ENCODE measurements at places on chromosomes 4 and X.

- DNase-seq = no peak
These were observed 56.2 kb upstream of the GPRIN3 start for GRCh38 chr4:89363786-89364185.

DNA sequence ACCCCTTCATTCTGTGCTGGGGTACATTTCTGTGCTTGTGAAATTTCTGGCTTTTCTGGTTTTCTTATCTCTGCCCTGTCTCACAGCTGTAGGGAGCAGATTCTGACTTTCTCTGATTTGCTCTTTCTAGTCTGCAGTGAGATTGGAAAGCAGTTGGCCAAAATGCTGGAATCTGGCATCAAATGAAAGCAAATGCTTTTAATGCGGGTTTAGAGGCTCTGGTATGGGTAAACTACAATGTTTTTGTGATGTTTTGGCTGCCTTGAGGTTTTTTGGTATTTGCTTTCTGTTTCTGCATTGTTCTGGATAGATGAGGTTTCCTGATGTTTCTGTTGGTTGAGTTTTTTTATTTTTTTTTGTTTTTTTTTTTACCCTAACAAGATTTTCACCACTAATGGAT is 23.8 kb downstream of the SMIM20 start:
- DNase-seq = no peak

DNA sequence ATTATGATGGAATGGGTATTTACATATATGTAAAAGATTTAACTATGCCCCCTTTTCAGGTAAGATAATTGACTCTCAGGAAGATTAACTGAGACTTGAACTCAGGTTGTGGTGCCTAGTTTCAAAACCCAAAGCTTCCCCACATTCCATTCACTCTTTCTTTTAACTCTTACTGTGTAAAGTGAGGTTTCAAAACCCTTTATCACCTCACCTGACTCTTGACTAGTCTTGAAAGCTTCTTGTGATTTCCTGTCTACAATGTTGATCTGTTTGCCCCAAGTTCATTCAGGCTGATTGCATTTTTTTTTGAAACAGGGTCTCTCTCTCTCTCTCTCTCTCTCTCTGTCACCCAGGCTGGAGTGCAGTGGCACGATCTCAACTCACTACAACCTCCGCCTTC is 40.5 kb upstream of the RAPGEF2 start:
- DNase-seq = no peak

DNA sequence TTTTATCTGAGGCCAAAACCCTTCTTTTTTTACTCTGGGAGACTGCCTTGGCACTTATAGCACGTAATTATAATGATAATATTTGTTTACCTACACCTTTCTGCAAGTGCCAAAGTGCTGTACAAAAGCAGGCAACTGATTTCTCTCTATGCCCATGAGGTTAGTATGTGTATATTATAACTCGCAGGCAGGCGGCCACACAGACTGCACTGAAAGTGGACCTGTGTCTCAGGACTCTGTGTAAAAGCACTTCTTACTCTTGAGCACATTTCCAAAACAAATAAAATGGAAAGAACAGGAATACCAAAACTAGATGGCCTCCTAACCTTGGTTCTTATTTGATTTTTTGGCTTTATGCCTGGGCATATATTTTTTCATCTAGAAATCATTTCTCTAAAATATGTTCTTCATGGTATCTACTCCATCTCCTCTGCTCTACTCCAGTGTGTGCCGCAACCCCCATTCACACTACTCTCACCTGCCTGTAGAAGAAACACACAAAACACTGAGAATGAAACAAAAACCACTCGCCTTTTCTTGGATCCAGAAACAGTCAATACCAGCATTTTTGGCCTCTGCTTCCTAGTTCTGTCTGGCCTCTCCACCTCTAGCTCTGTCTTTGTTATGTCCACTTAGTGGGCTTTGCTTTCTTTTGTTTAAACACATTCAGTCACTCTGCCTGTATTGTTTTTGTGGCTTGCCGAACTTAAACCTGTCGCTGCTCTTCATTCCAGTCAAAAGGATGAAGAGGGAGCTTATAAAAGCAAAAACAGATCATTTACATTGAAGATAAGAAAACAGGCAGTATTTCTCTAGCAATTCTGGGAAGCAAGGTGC is 934.5 kb upstream of the TENM3 start:
- no peak for DNase-seq

- no peak for DNase-seq
These were observed 125.8 kb upstream of the CLNK start for GRCh38 chr4:10810411-10810810.

DNA sequence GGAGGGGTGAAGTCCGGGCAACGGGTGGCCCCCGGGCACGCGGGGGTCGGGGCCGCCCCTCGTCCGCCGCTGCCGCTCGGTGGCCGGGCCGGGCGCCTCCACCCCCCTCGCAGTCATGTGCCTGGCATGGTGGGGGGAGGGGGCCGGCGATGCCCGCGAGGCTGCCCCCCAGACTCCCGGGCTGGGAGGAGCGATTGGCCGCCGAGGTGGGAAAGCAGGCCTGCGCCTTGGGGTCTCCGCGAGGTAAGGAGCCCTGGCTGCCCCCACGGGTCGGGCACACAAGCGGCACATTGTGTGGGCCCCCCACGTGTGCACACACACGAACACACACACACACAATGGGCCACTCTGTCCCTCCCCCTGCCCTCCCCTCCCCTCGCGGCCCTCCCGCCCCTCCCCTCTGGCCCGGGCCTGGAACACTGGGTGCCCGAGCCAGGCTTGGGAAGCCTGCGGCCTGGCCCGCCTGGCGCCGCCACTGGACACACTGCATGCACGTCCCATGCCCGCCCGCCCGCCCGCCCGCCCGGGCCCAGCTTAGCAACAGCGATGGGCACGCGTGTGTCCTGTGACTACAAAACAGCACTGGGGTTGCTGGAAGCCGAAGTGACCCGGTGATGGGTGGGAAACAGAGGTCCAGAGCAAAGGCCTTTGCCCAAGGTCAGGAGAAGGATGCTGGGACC is 1.3 kb downstream of the SLC6A8 start:
- DNase-seq = no peak

- no peak for DNase-seq
These were observed 49.1 kb downstream of the APOOL start for GRCh38 chrX:85052636-85053343.

GRCh38 chrX:42093756-42094155 is 170.4 kb upstream of the CASK start:
- DNase-seq = peak; percentile 16

DNA sequence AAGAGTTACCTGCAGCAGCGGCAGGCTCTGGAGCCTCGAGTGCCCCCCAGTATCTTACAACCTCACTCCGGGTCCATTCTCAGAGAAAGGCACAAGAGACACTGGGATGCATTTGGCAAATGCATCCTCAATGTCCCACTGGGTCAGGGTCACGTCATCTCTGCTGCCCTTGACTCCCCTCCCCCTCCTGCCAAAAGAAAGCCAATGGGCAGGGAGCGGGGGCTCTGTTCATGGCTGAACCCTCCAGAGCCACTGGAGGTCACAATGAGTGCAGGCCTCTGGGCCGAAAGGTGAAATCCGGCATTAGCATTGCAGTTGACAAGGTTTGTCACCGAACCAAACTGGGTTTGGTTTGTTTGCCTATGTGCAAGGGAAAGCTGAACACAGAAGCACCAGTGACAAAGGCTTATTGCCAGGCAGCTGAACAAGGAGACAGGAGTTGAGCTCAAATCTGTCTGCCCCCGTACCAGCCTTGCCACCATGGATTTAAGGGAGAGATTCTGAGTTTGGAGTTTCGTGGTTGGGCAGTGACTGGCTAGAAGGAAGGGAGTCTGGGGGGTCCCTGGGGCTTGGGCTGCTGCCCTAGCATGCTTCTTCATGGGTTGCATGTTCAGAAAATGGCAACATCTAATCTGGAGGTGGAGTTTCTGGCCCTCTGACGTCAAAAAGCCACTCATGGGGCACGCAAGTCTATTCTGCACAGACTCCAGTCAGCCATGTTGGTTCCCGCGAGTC is 64.3 kb downstream of the HTRA3 start:
- DNase-seq = no peak

GRCh38 chr4:8267077-8267476 is 2.5 kb upstream of the HTRA3 start:
- no peak for DNase-seq

DNA sequence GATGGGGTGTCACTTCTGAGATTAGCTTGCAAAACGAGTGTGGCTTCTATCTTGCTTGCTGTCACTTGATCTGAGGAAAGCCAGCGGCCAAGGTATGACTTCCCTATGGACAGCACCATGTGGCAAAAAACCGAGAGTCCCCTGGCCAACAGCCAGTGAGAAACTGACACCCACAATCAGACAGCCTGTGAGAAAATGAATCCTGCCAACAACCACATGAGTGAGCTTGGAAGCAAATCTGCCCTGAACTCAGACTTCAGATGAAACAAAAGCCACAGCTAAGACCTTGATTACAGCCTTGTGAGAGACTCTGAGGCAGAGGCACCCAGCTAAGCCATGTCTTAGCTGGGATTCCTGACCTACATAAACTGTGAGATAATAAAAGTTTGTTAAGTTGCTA is 45.5 kb downstream of the PPP1R2C start:
- no peak for DNase-seq

DNA sequence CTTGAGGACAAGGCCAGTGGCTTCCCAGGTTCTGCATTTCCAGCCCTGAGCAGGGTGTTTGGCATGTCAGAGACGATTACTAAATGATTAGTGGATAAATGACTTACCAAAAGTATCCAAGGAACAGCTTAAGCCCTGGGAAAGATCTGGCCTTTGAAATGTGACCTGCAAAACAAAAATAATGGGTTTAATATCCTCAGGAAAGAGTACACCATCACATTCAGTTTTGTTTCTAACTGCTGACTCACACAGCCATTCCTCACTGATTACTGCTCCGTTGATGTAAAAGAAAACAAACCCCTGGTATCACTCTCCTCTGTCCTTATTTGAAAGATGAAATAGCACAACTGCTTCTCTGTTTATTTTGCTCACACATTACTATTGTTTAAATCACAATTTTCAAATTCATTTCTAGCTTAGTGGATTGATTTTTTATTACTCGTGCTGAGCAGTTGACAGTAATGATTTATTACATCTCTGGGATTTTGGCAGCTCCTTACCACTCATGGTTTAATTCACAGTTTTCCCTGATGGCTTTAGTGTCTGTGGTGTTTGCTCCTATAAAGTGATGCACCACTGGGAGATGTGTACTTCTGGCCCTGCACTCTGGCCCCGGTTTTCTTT is 117.0 kb downstream of the CBLL2 start:
- DNase-seq = no peak

DNA sequence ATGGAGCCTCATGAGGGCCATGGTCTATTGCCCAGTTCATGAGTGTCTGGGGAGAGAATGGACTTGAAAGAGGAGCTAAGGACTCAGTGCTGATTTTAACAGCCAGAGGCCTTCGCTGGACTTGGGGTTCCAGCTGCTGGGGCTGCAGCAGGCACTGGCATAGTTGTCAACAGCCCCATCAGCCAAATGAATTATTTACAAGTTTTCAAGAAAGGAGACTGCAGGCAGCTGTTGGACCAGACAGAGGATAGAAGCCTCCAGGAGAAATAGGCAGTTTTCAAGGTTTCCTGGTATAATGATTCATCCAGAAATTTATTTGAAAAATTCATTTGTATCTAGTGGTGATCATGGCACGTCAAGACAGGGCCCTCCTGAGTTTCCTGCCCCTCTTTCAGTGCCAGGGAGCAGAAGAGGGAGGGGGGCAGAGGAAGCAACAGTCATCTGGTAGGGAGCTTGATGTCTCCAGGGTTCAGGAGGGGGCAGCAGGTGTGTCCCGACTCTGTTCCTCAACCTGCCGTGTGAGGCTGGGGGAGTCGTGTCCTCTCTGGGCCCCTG is 63.1 kb upstream of the GPR78 start:
- no peak for DNase-seq

DNA sequence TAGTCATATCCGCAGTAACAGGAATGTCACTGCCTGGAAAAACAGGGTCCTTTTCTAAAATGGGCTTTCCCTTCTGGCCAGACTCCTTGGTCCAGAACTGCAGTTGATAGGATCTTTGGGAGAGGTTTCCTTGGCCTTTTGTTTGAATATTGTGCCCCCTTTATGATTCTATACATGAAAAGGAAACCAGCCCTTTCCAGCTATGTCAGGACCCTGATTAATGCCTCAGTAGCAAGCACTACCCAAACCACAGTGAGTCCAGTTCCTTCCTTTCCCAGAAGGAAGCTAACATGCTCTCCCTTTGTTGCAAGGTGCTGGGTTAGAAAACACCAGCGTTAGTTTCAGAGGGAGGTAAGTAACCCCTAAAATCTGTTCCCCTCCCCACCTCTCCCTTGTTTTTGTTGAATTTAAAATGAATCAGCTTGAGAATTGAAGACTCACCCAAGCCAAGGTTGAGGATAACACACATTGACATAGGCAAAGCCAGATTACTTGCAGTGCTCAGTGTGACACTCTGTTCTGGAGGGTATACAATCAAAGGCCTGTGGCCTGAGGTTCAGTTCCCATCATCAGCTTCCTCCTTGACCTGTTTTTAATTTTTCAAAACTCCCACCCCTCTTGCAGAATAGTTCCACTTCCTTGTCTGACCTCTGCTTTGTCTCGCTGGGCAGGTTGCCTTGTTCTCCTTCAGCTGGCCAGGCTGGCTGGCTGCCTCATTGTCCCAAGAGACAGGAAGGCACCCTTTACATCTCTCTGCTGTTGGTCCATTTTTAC is 87.6 kb upstream of the PLAC1 start:
- DNase-seq = no peak

- DNase-seq = no peak
These were observed 23.5 kb upstream of the TTC29 start for GRCh38 chr4:146969126-146969525.

DNA sequence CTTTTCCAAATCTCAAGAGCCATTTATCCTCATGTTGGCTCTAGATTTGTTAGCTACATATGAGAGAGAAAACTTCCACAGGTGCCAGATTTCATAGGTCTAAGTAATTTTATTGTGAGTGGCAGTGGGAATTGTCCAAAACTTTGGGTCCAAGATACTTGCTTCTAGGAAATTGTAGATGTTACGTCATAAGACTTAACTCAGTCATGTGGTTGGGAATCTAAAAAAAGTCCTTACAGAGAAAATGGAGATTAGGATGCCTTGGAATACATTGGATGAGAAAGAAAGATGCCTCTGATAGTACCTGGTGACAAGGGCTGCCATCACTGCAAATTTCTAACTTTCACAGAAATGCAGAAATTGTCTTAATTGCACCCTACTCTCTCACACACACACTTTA is 506.5 kb downstream of the C4orf33 start:
- DNase-seq = no peak

DNA sequence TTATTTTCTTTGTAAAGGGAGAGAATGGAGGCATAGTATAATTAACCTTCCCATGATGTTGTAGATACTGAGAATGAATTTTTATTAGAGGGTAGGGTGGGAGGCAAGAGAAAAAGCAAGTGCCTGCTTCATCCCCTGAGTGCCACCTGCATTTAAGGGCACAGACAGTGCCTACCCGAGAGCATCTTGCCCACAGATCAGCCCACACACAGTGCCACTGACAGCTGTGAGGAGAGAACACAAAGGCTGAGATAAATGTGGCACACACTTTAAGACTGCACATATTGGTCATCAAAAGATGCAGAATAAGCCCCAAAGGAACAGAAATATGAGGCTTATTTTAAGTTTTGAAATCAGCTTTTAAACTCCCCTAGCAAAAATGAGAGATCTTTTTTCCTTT is 250.8 kb downstream of the SLC39A8 start:
- no peak for DNase-seq

All from CD4-positive, alpha-beta T cell treated with Interleukin-10 for 1 hour (primary cell).